ENCODE measurements at places on chromosomes 2 and 18. TPM values are rescaled to one million over a fixed set of nuclear protein-coding genes. Genes with fewer than 3 reads are reported as not detected.

DNA sequence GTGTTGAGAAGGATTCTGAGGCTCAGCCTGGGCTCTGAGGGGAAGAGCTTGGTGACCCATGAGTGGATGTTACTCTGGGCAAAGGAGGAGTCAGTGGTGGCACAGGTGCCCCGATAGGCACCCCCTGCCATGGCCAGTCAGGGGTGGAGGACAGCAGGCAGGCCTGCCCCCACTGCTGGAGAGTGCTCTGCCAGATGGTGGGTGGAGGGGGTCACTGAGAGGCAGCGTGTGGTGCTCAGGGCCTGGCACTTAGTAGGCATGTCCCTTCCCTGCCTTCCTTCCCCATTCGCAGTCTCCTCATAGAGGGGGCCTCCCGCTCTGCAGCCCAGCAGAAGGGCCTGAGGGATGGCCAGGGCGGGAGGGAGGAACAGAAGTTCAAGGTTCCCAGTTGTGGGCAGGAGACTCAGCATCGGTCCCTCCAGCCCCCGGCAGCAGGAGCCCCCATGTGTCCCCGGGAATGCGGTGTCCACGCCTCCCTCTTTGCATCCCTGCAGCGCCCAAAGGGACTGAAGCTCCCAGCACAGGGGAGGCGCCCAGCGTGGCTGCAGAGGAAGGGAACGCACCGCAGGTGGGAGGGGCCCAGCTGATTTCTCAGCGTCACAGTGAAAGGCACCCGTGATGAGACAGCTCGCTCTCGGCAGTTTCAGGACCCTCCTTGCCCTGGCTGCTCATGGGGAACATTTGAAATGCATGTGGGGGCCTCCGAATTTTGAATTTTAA is 5.7 kb upstream of the SNED1 start:
- DNase-seq = no peak

Gene DNAJC5G
- total RNA-seq = not detected

- no peak for DNase-seq
Observed at GRCh38 chr2:1912771-1913170, 168.5 kb upstream of the PXDN start.

Gene CCDC138
- total RNA-seq = 15.3 TPM

DNA sequence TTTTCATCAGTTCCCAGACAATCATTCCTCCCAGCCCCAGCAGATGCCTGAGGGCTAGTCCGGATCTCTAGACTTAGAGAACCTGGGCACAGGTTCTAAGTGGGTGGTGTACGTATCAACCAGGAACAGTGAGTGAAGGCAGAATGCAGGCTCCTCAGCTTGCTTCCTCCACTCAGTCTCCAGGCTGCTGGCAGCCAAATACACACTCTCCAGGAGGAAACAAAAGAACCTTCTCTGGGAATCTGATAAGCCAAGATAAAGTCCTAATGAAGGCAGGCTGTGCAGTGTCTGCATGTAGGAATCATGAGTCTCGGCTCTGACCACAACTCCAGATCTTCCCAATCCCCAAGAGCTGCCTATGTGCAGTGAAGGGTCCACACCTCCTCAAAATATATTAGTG is 245.7 kb downstream of the SP3 start:
- no peak for DNase-seq
